ENCODE measurements at places on chromosomes 2 and 18.

GRCh38 chr2:95274291-95275150 lies at the start of gene PROM2:
Gene PROM2, plus strand, starts transcription at chr2:95274449. Its CDS starts 137 bp downstream, at chr2:95274586.
- no peak for DNase-seq

DNA sequence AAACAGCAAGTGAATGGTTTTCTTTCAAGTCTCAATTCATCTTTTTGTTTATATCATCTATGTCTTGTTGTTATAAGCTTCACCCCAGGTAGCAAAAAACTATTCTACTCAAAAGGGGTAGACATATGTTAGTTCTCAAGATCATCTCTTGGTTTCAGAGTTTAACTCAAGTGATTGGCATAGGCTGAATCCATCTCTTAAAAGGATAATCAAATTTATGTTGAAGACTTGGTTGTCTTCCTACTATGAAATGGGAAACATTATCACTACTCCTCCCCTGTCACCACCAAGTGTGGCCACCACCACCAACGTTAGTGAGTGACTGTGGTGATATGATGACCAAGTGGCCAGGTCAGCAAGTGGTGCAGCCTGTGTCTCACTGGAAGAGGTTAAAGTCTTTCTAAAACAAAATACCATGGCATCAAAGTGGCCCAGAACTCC lies 1.5 kb downstream of the IL1B start:
- DNase-seq = no peak

- DNase-seq = no peak
Observed at GRCh38 chr18:70126832-70127231, 78.7 kb downstream of the RTTN start.

DNA sequence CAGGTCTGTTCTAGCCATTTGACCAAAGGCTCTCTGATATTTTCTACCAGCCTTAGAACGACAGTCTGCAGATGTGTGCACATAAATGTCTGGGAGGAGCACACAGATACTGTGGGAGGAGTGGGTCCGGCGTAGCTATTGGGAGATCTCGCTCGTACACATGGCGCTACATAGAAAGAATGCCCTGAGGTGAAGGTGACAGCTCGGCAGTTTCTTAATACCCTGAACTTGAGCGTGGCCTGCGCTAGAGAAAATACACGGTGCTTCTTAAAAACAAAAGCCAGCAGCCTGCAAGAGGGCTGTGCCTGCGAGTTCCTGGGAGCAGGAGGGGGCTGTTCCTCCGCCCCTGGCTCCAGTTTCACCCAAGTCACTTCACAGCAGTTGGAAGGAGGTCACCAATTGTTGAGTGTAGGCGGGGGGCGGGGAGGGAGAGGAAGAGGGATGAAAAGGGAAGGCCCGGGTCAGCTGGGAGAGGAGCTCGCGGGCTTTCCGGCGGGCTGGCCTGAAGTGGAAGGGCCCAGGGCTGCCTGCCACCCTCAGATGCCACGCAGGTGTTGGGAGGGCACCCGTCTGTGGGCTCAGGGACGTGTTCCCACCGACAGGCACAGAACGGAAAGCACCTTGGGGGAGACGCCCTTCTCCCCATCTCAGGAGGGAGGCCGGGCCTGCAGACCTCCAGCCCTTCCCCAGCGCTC lies 124.7 kb upstream of the ZNF516 start:
- DNase-seq = peak; percentile 86

- DNase-seq = no peak
Observed at GRCh38 chr18:61755555-61755954, 137.3 kb downstream of the RNF152 start.

DNA sequence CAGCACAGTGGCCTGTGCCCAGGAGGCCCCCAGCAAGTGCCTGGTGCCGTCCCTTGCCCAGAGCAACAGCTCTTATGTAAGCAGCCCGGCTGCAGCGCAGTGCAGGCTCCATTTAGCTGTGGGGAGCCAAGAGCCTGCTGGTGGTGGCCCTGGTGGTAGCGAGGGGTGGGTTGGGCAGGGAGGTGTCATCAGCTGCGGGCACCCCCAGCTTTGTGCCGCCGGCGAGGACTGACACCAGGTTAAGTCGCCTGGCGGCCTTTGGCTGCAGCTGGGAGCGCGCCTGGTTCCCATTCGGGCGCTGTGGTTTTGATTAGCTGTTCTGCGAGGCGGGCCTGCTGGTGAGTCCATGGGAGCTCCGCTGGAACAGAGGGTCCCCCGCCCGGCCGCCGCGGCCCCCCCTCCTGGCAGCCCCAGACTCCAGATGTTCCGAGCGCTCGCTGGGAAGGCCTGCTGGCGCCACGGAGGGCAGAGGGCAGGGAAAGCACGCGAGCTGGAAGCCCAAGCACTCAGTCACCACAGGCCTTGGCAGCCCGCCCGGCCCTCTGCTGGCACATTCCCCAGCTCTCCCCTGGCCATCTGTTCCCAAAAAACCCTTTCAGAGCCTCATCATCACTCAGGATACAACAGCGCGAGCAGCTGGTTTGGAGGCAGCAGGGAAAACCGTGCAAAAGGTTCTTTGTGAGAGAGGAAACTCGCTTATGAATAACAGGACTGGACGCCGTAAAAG lies 18.4 kb downstream of the ATOH8 start:
- peak; percentile 100 for DNase-seq

- peak; percentile 69 for DNase-seq
Observed at GRCh38 chr18:48902023-48902855, 48.5 kb downstream of the SMAD7 start.

- DNase-seq = peak; percentile 74
Observed at GRCh38 chr2:226030788-226031646, 631.5 kb downstream of the NYAP2 start.

- no peak for DNase-seq
Observed at GRCh38 chr18:65221115-65221514, 529.7 kb upstream of the CDH7 start.

DNA sequence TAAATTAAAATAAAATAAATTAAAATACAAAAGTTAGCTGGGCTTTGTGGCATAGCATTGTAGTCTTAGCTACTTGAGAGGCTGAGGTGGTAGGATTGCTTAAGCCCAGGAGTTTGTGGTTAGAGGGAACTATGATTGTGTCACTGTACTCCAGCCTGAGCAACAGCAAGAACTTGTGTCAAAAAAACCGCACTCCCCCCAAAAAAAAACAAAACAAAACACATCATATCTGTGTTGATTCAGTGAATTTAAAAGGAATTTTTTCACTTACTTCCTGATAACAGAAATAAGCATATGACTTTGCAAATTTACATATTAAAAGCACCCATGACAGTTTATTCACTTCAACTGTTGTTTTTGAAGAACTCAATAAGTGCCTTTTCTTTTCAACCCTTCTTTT lies 68.1 kb upstream of the PELI1 start:
- no peak for DNase-seq

- DNase-seq = no peak
Observed at GRCh38 chr18:57220480-57220879, 73.6 kb downstream of the BOD1L2 start.

DNA sequence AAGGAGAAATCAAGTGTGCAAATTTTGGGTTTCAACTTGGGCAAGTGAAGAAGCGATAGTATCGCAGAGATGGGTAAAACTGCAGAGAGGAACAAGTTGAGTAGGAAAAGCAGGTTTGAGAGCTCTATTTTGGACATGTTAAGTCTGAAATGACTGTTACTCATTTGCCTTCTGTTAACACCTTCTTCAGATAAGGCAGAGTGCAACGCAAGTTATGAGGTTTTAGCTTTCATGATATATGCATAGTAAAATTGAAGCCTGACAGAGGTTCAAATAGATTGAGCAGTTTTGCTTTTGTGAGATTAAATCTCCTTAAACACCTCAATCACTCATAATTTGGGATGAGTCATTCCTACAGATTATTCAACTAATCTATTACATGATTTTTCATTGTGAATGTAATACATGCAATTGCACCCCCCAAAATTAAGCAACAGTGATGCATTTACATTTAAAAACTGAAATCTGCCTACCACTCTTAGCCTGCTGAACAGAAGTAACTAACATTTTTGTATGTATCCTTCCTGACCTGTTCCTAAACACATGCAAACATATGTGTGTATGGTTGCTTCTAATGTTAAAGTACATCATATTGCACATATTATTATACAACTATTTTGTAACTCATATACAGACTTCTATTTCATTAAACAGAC lies 575.4 kb downstream of the ARHGAP15 start:
- no peak for DNase-seq

- no peak for DNase-seq
Observed at GRCh38 chr2:218558986-218559385, 9.2 kb downstream of the USP37 start.

DNA sequence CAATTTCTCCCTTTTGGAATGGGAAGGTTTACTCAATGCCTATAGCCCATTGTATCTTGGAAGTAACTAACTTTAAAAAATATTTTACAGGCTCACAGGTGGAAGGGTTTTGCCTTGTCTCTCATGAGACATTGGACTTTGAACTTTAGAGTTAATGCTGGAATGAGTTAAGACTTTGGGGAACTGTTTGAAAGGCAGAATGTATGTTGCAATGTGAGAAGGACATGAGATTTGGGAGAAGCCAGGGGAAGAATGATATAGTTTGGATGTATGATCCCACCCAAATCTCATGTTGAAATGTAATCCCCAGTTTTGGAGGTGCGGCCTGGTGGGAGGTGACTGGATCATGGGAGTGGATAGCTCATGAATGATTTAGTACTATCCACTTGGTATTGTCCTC lies 17.5 kb upstream of the TBC1D8 start:
- no peak for DNase-seq

GRCh38 chr2:152098496-152099366 lies at the start of gene CACNB4:
Gene CACNB4, minus strand, starts transcription at chr2:152099044.
- DNase-seq = peak; percentile 43

GRCh38 chr18:2971741-2972552 lies 41.0 kb downstream of the LPIN2 start:
- DNase-seq = no peak

DNA sequence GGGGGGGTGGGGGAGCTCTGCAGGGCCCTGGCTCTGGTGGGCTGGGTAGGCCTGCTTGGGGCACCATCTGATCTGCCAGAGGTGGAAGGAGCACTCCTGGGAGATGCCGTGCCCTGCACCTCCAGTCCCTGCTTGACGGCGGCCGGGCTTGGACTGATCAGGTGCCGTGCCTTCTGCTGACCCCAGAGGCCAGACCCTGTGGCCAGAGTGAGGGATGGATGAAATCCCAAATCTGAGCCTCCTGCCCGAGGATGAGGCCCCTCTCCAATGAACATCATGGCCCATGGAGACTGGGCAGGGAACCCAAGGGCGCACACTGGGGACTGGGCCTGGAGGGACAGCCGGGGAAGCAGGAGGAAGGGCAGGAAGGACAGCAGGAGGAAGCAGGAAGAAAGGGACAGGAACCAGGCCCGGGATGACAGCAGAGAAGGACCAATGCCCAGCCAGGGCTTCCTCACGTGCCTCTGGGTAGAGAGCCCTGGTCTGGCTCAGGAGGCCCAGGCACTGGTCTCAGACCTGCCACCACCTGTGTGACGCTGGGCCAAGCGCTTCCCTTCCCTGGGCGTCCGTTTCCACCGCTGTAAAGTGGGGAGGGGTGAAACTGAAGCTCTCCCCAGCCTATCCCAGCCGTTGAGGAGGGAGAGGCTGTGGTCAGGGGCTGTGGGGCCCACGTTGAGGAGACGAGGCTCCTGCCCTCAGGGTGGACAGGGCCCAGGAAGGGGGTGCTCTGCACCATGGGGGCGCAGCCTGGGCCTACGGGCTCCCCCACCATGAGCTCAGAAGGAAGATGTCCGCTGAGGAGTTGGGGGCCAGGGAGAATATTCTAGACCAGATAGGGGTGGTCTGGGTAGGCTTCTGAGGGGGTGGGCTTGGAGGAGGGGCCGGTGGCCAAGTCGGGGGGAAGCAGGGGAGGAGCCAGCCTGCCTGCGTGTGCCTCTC lies 1.0 kb upstream of the GPR35 start:
- no peak for DNase-seq

DNA sequence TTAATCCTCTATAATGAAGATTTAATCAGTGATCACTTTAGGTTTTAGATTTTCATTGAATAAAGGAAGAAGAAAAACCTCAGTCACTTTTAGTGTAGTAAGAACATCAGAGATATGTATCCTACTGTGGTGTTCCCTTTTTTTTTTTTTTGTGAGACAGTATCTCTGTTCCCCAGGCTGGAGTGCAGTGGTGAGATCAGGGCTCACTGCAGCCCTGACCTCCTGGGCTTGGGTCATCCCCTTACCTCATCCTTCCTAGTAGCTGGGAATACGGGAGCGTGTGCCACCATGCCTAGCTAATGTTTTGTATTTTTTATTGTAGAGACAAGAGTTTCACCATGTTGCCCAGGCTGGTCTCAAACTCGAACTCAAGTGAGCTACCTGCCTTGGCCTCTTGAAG lies 5.1 kb downstream of the SLC39A10 start:
- no peak for DNase-seq

GRCh38 chr2:100344433-100344832 lies 22.1 kb upstream of the LONRF2 start:
- no peak for DNase-seq

GRCh38 chr2:140067661-140068060 lies 1287.5 kb upstream of the NXPH2 start:
- DNase-seq = peak; percentile 38

DNA sequence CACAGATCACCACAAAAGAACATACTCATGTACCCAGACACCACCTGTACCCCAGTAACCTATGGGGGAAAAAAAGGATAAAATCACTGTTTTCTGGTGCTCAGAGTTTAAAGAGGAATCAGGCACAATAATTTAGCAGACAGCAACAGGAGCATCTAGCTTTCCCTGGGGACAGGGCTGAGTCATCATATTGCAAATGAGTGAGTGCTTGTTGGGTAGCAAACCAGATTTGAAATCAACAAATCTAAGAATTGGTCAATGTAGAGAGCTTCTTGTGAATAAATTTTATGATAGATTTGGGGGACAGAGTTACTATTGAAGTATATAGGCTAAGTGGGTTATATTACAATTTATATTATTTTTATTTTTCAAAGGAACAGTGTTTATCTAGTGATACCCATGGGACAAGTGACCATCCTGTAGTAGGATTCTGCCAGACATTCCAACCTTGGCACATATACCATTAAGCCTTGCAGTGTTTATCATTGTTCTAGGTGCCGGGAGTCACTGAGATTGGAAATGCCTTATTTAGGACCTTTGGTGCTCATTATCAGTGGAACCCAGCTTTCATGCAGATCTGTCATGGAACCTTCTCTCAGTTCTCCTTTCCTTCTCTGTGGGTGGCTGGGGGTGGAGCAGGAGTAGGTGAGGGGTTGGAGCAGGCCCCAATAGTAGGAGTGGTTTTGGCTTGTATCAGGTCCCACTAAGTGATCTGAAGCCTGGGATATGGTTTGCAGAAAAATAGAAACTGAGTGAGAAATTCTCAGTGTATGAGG lies 117.2 kb downstream of the CERS6 start:
- no peak for DNase-seq
